ENCODE measurements at places on chromosomes 6 and 20.

DNA sequence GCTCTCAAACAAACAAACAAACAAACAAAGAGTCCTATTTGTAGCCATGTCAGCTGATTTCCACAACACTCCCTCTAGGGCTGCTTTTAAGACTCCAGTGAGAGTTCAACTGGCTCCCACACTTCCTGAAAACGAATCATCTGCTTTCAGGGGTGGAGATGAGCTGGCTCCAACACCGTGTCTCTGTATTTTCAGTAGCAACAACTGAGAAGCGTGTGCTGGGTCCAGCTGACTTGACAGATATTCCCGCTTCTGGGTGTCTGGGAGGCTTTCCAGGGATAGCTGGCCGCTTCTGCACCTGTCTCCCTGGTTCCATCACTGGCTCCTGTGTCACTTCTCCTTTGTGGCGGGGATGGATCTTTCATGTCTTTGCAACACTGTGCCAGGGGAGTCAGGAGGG lies 272.5 kb upstream of the SOX4 start:
- no peak for DNase-seq

- DNase-seq = peak; percentile 58
Measured at GRCh38 chr6:33621711-33622388, 728 bp downstream of the ITPR3 start.

GRCh38 chr6:42537536-42537935 lies 26.3 kb upstream of the UBR2 start:
- no peak for DNase-seq

- DNase-seq = no peak
Measured at GRCh38 chr20:50554694-50555579, 44.8 kb downstream of the PTPN1 start.

DNA sequence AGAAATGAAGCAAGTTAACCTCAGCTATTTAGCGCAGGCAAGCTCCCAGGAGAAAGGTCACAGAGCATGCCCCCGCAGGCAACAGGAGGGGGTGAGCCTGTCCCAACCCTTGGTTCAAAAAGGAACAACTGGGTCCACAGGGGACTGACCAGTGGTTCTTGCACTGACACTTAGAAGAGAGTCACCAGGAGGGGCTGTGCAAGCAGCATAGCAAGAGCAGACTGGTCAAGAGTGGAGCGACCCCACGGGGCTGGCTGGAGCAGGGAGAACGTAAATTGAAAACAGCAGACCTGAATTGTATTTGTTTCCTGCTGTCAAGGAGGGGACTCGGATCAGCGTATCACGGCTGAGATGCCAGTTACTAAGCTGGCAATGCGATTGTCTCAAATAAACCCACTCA lies 32.8 kb downstream of the GABRR1 start:
- DNase-seq = no peak
